Stromal cell of bone marrow (primary cell): ENCODE measurements at places on chromosomes 5 and 9.

GRCh38 chr5:158802941-158803341 is 296.8 kb downstream of the EBF1 start:
- peak; percentile 89 for DNase-seq

DNA sequence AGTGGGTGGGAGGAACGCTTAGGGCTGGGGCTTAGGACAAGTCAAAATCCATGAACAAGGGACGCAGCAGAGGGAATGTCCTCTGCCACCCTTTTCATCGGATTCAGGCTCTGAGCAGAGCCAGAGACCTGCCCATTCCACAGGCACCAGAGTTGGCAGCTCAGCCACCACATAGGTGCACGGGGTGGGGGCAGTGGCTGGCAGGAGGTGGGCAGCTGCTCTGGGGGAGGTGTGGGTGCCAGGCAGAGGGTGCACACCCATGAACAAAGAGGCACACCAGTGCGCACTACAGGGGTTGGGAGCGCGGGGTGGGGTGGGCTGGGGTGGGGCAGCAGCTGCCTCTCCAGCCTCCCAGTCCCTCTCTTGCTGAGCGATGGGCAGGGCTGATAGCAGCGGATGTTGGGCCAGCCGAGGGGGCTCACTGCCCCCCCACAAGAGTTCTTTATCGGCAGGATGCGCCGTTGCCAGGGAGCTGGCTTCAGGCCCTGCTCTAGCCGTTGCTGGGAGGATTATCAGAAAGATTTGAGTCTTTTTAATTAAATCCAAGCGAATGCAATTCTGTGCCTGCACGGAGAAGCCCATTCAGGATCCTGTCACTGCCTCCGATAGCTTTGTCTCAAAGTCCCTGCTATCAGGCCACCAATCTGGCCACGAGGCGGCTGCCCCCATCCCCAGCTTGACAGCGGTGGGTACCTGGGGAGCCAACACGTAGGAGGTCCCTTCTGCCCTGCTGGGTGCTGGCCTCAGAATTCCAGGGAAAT is 64.3 kb upstream of the LMX1B start:
- no peak for DNase-seq

- no peak for DNase-seq
These were observed 100.2 kb upstream of the IL12B start for GRCh38 chr5:159430361-159431012.

- DNase-seq: no peak
These were observed at the start of gene ADAM19 for GRCh38 chr5:157575381-157576020. ADAM19 (minus strand) TSS chr5:157575775; CDS start chr5:157575696, 79 bp downstream.

DNA sequence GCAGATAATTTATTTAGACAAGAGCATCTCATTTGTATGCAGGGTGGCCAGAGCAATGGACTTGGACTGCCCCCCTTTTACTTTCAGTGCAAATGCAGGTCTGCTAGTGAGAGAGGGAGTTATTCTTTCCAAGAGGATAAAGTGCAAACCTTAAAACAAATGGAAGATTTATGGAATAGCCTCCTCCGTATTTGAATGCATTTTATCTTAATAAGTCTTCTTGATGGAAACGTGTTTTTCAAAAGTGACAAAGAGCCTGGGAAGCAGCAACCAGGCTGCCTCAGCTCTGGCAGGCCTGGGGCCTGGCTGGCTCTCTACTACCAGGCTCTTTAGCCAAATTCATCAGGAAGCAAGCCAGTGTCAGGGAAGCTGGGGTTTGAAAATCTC is 6.8 kb downstream of the NR2F1 start:
- DNase-seq: no peak

GRCh38 chr5:167945542-167946384 is 345.7 kb upstream of the WWC1 start:
- no peak for DNase-seq

- DNase-seq: no peak
These were observed 208.8 kb downstream of the DAB2IP start for GRCh38 chr9:121860213-121860612.
